ENCODE measurements at places on chromosomes 2 and 18.

- ATAC-seq = no peak
These were observed 10.4 kb downstream of the MYT1L start for GRCh38 chr2:2320486-2321199.

GRCh38 chr2:168460571-168460970 lies 4.5 kb downstream of the CERS6 start:
- ATAC-seq = no peak

- ATAC-seq = no peak
These were observed 30.9 kb downstream of the STK39 start for GRCh38 chr2:168216351-168217005.

GRCh38 chr2:107036293-107036692 lies 150.3 kb upstream of the ST6GAL2 start:
- no peak for ATAC-seq

DNA sequence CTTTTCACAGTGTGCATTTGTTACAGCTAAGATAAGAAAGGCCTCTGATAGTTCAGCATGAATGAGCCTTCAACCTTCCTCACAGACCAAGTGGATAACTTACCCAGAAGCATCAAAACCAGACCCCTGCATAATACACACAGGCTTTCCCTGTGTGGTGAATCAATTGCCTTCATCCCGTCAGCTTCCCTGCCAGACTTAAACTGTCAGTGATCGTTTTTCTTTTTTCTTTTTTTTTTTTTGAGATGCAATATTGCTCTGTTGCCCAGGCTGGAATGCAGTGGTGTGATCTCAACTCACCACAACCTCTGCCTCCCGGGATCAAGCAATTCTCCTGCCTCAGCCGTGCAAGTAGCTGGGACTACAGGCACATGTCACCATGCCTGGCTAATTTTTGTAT lies 20.5 kb upstream of the SLC35F5 start:
- no peak for ATAC-seq

- no peak for ATAC-seq
These were observed 377.4 kb upstream of the CRIM1 start for GRCh38 chr2:35978218-35978617.

DNA sequence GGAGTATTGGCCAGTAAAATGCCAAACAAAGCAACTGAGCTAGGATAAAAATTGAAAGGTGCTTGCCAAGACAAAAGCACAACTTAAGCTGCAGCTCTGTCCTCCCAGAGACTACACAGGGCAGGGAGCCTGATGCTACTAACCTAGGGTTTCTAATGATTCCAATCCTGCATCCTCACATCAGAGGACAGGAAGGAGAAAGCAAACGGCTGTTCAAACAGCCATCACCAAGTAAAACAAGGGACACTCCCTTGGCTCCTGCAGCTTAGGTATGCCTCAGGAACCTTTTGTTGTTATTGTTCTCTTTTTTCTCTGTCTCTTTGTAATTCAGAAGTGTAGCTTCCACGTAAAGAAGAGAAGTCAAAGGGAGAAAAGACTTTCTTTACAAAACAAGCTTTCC lies 99.5 kb downstream of the TCF4 start:
- ATAC-seq = no peak

Measured in gastroesophageal sphincter (tissue), 4 donors.